ENCODE measurements at places on chromosomes 11 and 22.

- peak; percentile 57 for DNase-seq
These were observed 18.8 kb downstream of the SNX19 start for GRCh38 chr11:130897262-130898182.

GRCh38 chr22:46103664-46104063, 46.7 kb upstream of the PPARA start:
- DNase-seq = no peak

GRCh38 chr11:33507967-33508366, 192.7 kb downstream of the C11orf91 start:
- no peak for DNase-seq

GRCh38 chr11:122439866-122440810, 215.4 kb upstream of the UBASH3B start:
- peak; percentile 67 for DNase-seq

- DNase-seq = no peak
These were observed 1.9 kb upstream of the ANO5 start for GRCh38 chr11:22190827-22191463.

DNA sequence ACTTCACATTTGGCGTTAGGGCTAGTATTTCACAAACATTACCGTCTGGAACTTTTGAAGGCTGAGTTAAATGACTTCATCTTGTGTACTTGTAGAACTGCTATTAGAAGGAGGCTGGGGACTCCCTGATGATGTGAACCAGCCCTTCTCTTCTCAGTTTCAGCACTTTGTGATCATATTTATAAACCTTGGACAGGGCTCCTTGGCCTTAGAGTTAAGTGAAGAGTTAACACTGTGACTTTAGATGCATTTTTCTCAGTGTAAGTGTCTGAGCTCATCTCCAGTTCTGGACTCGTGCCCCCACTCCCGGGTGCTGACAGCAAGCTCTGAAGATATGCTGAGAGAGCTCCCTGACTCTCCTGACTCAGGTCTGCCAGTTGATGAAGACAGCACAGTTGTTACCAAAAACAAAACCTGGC, 8.4 kb downstream of the MIAT start:
- no peak for DNase-seq

DNA sequence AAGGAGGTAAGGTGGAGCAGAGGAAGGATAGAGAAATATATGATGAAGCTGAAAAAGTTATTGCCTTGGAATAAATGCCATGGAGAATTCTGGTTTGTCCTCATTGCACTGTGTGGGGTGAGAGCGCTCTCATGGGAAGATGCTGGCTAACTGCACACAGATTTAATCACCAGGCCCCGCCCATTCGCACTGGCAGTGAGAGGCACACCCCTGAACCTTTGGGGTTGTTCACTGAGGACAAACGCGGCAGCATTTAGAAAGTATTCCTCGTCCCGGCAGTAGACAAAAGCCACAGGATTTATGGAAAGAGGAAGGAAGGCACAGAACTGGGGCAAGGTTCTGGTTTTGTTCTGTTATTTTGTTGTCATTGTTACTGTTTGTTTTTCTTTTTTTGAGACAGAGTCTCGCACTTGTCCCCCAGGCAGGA, 70.2 kb downstream of the MED15 start:
- DNase-seq = no peak

DNA sequence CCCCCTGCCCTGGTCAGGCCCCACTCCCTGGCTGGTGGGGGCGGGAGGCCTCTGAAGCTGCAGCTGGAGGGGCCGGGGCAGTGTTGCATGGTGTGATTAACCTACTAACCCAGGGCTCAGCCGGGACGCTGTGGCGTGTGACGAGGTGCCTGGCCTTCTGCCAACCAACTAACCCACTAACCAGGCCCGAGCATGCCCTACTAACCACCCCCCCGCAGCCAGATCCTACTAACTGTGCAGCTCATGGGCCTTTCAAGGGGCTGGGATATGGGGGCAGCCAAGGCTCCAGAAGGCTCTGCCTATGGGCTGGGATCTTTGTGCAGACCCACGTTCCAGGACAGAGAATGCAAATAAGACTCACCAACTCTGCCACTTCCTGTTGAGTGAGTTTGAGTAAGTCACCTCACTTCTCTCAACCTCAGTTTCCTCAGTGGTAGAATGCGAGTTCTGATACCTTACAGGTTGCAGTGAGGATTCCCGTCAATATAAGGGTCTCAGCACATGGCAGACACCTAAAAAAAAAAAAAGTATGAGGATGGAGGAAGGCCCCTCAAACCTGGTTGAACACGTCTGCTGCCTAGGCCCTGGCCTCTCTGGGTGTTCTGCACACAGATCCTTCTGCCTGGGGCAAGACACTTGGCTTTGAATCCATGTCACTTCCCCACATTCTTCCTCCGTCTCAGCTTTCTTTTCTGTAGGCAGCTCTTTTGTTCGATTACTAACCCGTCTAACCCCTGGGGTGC, 14.1 kb downstream of the MIAT start:
- no peak for DNase-seq

- DNase-seq = no peak
These were observed 56.6 kb downstream of the ZNRF3 start for GRCh38 chr22:28939932-28940331.

GRCh38 chr22:19599004-19599403, 74.8 kb upstream of the CLDN5 start:
- no peak for DNase-seq

DNA sequence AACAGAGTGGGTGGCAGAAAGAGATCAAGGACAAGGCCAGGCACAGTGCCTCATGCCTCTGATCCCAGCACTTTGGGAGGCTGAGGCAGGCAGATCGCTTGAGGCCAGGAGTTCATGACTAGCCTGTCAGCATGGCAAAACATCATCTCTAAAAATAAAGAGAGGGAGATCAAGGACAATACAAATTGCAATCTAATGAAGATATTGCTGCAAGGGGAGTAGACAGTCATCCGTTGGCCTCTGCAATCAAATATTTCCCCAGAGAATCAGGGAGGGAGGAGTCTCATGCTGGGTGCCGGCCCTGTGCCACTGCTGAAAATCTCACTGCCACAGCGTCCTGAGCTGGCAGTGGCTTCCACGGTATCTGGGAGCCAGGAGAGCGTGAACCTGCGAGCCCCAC, 19.4 kb upstream of the IL17RA start:
- DNase-seq = no peak

DNA sequence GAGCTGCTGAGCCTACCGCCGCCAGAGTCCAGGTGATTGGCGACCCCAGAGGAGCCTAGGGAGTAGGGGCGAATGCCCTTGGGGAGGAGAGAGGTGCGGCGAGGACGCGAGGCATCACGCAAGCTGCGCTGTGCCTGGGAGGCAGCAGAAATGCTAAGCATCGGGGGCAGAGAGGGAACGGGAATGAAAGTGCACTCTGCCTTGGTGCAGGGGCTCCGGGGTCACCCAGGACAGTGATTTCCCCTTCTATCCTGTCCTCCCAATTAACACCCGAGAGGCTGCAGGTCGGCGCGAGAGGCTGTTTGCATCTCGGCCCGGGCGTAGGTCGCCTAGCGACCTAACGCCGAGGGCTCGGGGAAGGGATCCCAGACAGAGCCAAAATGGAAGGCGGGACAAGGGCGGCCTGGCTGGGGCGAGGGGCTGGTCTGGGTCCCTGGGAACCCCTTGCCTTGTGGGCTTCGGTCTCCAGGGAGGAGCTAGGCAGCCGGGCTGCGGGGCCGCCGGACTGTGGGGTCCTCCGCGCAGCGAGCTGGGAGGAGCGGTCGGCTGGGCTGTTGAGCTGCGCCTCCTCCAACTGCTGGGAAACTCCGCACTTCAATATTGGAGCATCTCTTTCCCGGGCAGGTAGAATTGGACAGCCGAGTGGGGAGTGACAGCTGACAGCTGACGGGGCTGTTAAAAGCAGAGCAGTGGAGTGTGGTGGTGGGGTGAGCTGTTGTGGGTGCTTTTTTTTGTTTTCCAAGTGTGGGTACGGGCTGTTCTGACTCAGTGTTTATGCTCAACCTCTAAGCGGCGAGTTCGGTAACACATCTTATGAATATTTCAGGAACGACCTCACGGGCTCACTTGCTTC, 657 bp downstream of the ELMOD1 start:
- peak; percentile 49 for DNase-seq

DNA sequence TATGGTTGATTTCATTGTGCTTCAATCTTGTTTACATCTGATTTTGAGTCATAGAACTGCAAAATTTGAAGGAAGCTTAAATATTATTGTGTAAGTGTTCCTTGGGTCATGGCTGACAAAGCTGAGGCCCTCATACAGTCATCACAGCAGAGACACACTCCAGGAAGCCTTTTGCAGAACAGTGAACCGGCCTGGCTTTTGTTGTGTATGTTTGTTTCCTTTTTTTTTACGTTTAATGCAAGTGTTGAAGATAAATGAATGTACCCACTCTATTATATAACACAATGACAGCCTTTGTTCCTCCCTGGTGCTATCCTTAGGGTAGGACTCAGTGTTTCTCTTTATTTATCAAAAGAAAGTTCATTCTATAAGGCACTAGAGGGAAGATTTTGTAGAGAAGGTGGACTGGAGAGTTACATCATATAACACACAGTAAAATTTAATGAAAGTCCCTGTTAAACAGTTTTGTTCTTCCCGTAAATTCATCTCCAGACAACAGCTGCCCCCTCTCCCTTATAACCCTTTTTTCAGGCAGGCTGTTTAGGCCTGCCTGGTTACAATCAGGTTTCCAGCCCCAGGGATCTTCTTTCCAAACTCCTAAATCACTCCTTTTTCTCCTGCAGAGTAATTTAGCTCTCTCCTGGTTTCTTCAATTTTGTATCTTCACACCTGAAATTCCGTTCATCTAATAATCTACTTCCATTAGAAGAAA, 34.3 kb upstream of the CSTF3 start:
- no peak for DNase-seq

- no peak for DNase-seq
These were observed 8.8 kb upstream of the CD81 start for GRCh38 chr11:2368178-2368850.

DNA sequence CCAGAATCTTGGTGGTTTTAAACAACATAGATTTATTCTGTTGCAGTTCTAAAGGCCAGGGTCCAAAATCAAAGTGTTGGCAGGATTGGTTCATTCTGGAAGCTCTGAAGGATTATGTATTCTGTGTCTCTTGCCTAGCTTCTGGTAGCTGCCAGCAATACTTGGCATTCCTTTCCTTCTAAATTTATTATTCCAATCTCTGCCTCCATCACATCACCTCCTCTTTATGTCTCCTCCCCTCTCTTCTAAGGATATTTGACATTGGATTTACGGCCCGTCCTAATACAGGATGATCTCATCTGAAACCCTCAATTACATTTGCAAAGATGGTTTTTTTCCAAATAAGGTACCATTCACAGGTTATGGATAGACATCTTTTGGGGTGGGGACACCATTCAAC, 186.5 kb downstream of the SBF2 start:
- DNase-seq = no peak

- DNase-seq = no peak
These were observed 15.1 kb downstream of the OR51E1 start for GRCh38 chr11:4658629-4659445.

DNA sequence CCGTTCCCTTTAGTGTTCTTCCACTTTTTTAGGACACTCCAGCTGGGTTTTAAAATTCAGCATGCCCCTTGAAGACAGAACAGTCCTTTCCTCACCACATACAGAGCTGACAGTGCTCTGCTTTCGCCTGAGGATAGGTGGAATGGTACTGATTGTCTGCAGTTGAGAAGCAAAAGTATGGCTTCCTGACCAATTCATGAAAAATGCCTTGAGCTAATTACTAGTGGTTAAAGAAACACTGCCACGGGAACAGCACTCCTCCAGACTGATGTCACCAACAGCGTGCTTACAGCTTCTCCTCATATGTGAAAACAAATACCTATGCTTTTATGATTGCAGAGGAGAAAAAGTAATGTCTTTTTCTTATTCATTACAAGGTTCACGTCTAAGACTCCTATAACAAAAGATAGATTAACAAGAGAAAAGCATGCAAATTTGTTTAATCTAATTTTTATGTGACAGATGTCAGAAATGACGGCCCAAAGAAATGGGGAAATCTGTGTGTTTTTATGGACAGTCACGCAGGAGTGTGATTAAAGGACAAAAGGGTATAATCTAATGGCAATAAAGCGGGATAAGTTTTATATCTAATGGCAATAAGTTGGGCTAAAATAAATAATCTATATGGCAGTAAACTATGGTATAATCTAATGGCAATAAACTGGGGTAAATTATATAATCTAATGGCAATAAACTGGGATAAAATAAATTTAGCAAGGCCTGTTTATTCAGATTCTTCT, 123.4 kb upstream of the ARHGAP42 start:
- DNase-seq = no peak

Data from right hindlimb (tissue), 1 donor.